T-cell (primary cell): ENCODE measurements at places on chromosomes 6 and 20.
A peak's percentile ranks its signal among the peaks of the same experiment; 100 is the strongest.

GRCh38 chr20:58741384-58741783 is 48.8 kb downstream of the NPEPL1 start:
- no peaks in the 10 kb centered on the region for H3K36me3 ChIP-seq
- no peak for DNase-seq
- no peaks in the 10 kb centered on the region for H3K27me3 ChIP-seq
- H3K27ac ChIP-seq = no peak overlapping the region
- no peak overlapping the region for H3K4me3 ChIP-seq

GRCh38 chr20:2132461-2132901 is 30.9 kb downstream of the STK35 start:
- no peaks in the 10 kb centered on the region for H3K27me3 ChIP-seq
- peaks cover 18% of the 10 kb centered on the region for H3K36me3 ChIP-seq
- no peak overlapping the region for H3K27ac ChIP-seq
- H3K4me1 ChIP-seq = peaks cover 14% of the 10 kb centered on the region
- no peak for DNase-seq

GRCh38 chr6:160035693-160036330 is 66.9 kb downstream of the IGF2R start:
- no peak overlapping the region for H3K27ac ChIP-seq
- peaks cover 5% of the 10 kb centered on the region for H3K4me1 ChIP-seq
- no peak overlapping the region for H3K4me3 ChIP-seq

DNA sequence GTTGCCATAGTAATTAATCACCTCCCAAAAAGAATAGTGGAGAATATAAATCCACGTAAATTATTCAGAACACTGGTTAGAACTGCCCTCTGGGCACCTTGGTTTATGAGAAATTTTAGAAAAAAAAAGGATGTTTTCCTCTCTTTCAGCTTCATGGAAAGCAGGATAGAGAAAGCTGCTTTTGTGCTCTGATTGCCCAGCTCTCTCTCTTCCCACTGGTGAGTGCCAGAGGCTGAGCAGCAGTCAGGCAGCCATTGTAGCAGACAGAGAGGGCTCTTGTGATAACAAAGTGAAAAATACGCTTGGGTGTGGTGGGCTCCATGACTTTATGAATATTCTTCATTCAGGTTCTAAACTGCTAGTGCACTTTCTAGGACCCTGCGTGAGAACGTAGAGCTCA is 26.4 kb downstream of the SLC35F1 start:
- H3K27ac ChIP-seq = no peak overlapping the region
- no peak for DNase-seq
- no peak overlapping the region for H3K4me3 ChIP-seq
- peaks cover 3% of the 10 kb centered on the region for H3K27me3 ChIP-seq

DNA sequence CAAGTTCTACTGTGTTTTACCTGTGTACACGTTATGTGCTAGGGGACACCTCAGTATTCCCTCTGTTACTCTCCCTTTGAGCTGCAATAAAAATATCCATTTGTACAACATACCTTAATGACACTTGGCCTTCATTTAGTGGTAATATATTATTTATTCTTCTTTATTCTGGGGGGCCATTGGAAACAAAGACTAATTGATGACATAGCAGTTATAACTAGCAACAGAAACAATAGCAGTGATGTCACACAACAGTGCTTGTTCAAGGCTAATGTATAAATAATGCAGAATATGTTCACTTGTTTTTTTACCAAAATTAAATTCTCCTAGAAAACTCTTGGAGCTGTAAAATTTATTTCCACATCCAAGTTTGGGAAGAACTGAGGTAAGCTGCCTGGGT is 92.2 kb upstream of the FAM83B start:
- H3K27ac ChIP-seq = no peak overlapping the region
- H3K4me1 ChIP-seq = no peaks in the 10 kb centered on the region
- H3K4me3 ChIP-seq = no peak overlapping the region
- H3K27me3 ChIP-seq = no peaks in the 10 kb centered on the region

DNA sequence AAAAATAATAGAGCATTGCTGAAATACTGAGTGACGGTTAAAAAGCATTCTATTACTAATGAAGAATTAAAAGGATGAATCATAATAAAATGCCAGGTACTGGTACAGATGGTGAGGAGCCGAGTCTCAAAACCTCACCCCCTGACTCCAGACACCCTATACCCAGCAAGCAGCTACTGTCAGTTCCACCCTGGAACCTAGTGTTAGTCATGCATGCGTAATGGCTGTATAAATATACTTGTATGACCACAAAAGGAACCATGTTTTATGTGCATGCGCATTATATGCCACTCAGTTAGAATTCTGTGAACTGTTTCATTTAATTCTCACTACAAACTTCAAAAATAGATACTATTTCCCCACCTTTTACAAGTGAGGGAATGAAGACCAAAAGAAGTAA is 568.7 kb upstream of the RNF217 start:
- H3K27me3 ChIP-seq = no peaks in the 10 kb centered on the region
- H3K36me3 ChIP-seq = no peaks in the 10 kb centered on the region
- no peak overlapping the region for H3K27ac ChIP-seq

DNA sequence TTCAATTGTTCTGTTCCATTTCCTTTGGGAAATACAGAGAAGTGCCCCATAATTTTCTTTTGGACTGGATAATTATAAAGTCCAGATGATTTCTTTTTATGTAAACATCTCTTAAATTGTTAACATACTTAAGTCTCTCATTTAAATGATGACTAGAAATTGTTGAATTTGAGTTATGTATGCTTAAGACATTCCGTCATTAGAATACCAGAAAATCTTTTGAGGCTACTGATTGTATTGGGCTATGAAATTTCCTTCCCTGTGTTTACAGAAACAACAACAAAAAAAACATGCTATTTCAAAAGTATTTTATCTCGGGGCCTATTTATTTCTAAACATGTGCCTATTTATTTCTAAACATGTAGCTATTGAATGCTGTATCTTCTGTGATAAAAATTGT is 125.4 kb downstream of the SH3BGRL2 start:
- no peak for DNase-seq
- H3K27ac ChIP-seq = no peak overlapping the region
- no peaks in the 10 kb centered on the region for H3K36me3 ChIP-seq

- no peak overlapping the region for H3K27ac ChIP-seq
- DNase-seq = no peak
- H3K4me1 ChIP-seq = no peaks in the 10 kb centered on the region
- H3K4me3 ChIP-seq = no peak overlapping the region
- no peaks in the 10 kb centered on the region for H3K36me3 ChIP-seq
Observed at GRCh38 chr6:136025736-136026135, 174.2 kb downstream of the PDE7B start.

DNA sequence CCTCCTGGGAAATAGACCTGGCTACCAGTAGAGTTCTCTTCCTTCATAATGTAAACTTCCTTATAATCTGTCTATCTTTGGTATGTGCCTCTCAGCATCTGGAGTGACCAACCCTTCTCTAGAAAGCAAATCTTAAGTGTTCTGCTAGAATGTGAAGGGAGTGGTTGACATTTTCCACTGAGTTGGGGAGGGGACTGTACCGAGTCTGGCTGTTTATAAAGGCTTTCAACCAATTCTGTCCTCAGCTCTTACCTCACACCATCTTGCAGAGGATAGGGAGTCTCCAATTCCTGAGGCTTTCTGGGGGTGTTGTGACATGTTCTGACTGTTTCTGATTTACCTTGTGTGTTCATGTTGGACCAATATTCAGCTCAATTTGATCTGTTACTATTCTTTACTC is 39.6 kb downstream of the FAM217A start:
- no peak overlapping the region for H3K27ac ChIP-seq
- H3K27me3 ChIP-seq = no peaks in the 10 kb centered on the region
- H3K4me3 ChIP-seq = no peak overlapping the region
- H3K36me3 ChIP-seq = peaks cover 74% of the 10 kb centered on the region
- DNase-seq = no peak

- H3K27me3 ChIP-seq = no peaks in the 10 kb centered on the region
- no peak overlapping the region for H3K4me3 ChIP-seq
- H3K36me3 ChIP-seq = no peaks in the 10 kb centered on the region
- no peak overlapping the region for H3K27ac ChIP-seq
Observed at GRCh38 chr6:109498052-109498451, 15.0 kb upstream of the ZBTB24 start.

DNA sequence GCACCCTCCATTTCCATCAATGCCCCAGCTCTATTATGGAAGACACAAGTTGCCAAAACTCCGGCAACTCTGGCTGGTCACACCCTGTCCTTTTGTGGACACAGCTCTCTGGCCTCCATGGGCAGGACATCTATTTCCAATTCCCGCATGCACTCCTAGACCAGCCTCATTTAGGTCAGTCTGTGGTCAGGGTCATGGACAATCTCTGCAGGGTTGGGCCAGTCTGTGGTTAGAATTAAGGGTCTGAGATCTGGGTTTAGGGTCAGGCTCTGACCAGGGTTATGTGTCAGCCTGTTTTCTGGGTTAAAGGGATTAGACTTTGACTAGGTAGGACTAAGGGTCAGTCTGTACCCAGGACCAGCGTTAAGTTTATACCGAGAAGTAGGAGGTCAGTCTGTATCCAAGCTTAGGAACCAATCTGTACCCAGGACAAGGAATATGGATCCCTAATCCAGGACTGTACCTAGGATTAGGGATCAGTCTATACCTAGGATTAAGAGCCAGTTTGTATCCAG is 82.4 kb downstream of the VEGFA start:
- no peak for DNase-seq
- no peaks in the 10 kb centered on the region for H3K36me3 ChIP-seq
- no peak overlapping the region for H3K4me3 ChIP-seq
- no peak overlapping the region for H3K27ac ChIP-seq

DNA sequence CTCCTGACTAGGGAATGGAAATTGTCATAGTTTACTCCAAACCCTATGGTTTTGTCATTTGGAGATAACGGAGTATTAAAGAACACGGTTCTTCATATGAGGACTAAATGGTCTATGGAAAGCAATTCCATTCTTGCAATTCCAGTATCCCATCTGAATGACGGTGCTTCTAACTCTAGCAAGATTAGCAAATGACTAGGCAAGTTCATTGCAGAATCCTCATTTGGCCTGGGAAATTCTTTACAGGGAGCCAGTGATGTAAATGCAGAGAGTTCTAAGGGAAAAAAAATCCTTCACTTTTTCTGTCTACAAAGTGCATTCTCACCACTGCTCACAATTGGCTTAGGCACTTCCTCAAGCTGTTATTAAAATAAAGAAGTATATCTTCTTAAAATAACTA is 111.5 kb downstream of the MOXD1 start:
- DNase-seq = no peak
- H3K36me3 ChIP-seq = no peaks in the 10 kb centered on the region
- H3K27ac ChIP-seq = no peak overlapping the region
- H3K4me3 ChIP-seq = no peak overlapping the region
- no peaks in the 10 kb centered on the region for H3K4me1 ChIP-seq
- H3K27me3 ChIP-seq = no peaks in the 10 kb centered on the region

DNA sequence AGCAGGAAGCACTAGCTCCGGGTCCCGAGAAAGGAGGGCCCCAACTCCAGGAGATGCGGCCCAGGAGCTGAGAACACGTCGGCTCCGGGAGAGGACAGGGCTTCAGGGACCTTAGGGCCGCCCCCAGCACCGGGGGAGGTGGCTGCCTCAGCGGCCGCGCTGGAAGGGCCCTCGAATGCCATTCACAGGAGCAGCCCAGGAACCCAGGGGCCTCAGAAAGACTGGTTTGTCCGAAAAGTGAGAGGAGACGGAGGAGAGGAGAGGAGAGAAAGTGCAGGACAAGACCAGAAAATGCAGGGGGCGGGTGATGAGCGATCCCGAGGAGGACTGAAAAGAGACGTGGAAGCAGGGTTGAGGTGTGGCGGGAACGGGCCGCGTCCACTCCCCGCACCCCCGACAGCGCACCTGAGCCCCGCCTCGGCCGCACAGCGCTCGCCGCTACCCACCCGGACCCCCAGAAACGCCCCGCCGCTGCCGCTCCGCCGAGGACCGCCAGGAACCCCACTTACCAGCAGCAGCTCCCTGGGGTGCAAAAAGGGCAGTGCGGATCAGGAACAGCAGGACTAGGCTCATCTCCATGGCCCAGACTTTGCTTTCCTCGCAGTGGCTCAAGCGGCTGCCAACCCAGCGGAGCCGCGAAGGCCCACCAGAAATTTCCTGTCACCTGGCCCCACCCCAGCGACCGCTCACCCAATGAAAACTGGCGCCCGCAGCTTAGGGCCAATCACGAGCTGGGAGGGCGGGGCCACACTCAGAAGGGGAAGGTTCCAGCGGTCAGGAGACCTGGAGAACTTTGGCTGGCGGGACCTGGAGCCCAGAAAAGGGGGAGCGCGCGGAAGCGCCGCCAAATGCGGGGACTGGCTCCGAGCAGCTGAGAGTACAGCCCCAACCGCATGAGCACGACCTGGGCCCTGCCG is 25.4 kb downstream of the HLA-F start:
- H3K4me1 ChIP-seq = peaks cover 32% of the 10 kb centered on the region
- peaks cover 9% of the 10 kb centered on the region for H3K36me3 ChIP-seq
- no peaks in the 10 kb centered on the region for H3K27me3 ChIP-seq
- H3K27ac ChIP-seq = peak overlapping the region; percentile 52
- H3K4me3 ChIP-seq = peak overlapping the region; percentile 71
- DNase-seq = peak; percentile 76

GRCh38 chr6:134936476-134936875 is 13.4 kb downstream of the ALDH8A1 start:
- H3K27me3 ChIP-seq = no peaks in the 10 kb centered on the region
- H3K36me3 ChIP-seq = no peaks in the 10 kb centered on the region
- H3K4me3 ChIP-seq = no peak overlapping the region
- H3K27ac ChIP-seq = no peak overlapping the region
- H3K4me1 ChIP-seq = peaks cover 6% of the 10 kb centered on the region

DNA sequence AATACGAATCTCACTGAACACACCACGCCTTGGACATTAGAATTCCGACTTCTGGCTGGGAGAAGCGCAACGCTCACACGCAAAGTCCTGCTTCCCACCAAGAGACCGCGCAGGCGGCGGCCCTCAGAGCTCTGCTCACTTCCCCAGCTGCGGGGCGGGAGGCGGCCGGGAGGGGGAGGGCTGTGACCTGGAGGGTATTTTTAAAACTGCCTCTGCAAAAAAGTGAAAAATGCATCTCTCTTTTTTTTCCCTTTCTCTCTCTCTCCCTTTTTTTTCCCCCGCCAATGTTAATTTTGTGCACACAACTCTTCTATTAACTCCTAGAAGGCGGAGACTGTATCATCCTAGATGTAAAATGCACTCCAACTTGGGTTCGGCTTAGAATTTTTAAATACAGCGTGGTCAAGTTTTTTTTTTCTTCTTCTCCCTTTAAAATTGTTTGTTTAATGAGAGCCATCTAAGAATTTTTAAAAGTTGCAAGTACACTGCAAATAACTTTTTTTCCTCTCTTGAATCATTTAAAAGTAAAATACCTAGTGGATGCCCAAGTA is 66.4 kb downstream of the STX11 start:
- H3K27me3 ChIP-seq = no peaks in the 10 kb centered on the region
- peak overlapping the region; percentile 82 for H3K27ac ChIP-seq
- no peaks in the 10 kb centered on the region for H3K36me3 ChIP-seq
- no peak for DNase-seq
- peak overlapping the region; percentile 77 for H3K4me3 ChIP-seq
- H3K4me1 ChIP-seq = peaks cover 27% of the 10 kb centered on the region

DNA sequence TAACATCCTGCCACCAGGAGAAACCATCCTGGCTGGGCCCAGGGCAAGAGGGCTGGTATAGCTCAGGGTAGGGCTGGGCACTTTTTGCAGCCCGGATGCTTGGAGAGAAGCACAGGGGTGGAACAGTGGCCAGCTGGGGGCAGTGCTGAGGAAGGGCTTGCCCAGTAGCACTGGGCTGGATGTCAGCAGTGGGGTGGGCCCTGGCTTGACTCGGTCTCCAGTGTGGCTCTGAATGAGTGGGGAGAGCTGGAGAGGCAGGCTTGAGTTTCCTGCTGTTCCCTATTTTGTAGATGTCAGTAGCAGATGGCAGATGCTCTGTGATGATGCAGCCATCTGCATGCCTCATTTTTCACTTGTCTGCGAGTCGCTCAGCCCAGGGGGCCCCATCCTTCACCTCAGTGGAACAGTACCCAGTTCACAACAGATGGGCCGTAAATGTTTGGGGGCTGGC is 56.3 kb upstream of the TULP1 start:
- no peak overlapping the region for H3K4me3 ChIP-seq
- H3K27me3 ChIP-seq = peaks cover 2% of the 10 kb centered on the region
- H3K27ac ChIP-seq = no peak overlapping the region
- DNase-seq = no peak
- peaks cover 2% of the 10 kb centered on the region for H3K36me3 ChIP-seq
- no peaks in the 10 kb centered on the region for H3K4me1 ChIP-seq
